ENCODE measurements at places on chromosomes 1 and 21. TPM values are rescaled to one million over a fixed set of nuclear protein-coding genes. Genes with fewer than 3 reads are reported as not detected.

- no peak overlapping the region for H3K27ac ChIP-seq
- H3K36me3 ChIP-seq: no peaks in the 10 kb centered on the region
Measured at GRCh38 chr1:76035053-76035452, 39.5 kb upstream of the ST6GALNAC3 start.

GRCh38 chr1:230972855-230973271 is 5.8 kb downstream of the TTC13 start:
- H3K27ac ChIP-seq: no peak overlapping the region
- peaks cover 3% of the 10 kb centered on the region for H3K4me1 ChIP-seq
- DNase-seq: no peak
- peaks cover 5% of the 10 kb centered on the region for H3K36me3 ChIP-seq
- H3K27me3 ChIP-seq: no peaks in the 10 kb centered on the region

DNA sequence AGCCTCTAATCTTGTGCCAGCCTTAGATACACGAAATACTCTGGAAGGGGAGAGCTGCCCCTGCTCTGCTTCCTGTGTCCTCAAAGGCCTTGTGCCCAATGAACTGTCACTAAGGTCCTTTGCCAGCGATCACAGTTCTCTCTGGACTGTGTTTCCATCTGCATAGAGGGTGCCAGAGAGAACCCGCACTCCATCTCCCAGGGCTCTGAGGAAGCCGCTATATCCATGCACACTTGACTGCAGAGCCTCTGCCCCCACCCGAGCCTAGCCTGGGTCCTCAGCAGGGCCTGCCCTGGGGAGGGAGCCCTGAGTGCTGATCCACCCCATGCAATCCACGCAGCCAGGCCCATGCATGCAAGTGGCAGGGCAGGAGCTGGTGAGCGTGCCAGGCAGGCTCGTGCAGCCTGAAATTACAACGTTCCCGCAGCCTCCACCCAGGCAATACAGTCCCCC is 30.6 kb upstream of the KIF21B start:
- no peak overlapping the region for H3K27ac ChIP-seq
- H3K4me3 ChIP-seq: no peak overlapping the region
- no peaks in the 10 kb centered on the region for H3K27me3 ChIP-seq
- no peaks in the 10 kb centered on the region for H3K36me3 ChIP-seq

GRCh38 chr1:204583909-204584632 is 67.9 kb downstream of the MDM4 start:
- DNase-seq: no peak
- H3K27me3 ChIP-seq: no peaks in the 10 kb centered on the region
- no peak overlapping the region for H3K4me3 ChIP-seq
- no peaks in the 10 kb centered on the region for H3K36me3 ChIP-seq

Gene DESI2
- 29.8 TPM for total RNA-seq

GRCh38 chr1:10692401-10693021 is 103.9 kb downstream of the CASZ1 start:
- peak overlapping the region; percentile 92 for H3K27ac ChIP-seq
- peaks cover 3% of the 10 kb centered on the region for H3K36me3 ChIP-seq
- H3K27me3 ChIP-seq: no peaks in the 10 kb centered on the region
- H3K4me3 ChIP-seq: peak overlapping the region; percentile 83
- DNase-seq: no peak
- peaks cover 85% of the 10 kb centered on the region for H3K4me1 ChIP-seq

GRCh38 chr1:61904354-61904753 is 162.1 kb downstream of the PATJ start:
- no peak overlapping the region for H3K27ac ChIP-seq
- H3K27me3 ChIP-seq: no peaks in the 10 kb centered on the region
- H3K4me1 ChIP-seq: no peaks in the 10 kb centered on the region
- no peak overlapping the region for H3K4me3 ChIP-seq
- peaks cover 23% of the 10 kb centered on the region for H3K36me3 ChIP-seq
- no peak for DNase-seq

DNA sequence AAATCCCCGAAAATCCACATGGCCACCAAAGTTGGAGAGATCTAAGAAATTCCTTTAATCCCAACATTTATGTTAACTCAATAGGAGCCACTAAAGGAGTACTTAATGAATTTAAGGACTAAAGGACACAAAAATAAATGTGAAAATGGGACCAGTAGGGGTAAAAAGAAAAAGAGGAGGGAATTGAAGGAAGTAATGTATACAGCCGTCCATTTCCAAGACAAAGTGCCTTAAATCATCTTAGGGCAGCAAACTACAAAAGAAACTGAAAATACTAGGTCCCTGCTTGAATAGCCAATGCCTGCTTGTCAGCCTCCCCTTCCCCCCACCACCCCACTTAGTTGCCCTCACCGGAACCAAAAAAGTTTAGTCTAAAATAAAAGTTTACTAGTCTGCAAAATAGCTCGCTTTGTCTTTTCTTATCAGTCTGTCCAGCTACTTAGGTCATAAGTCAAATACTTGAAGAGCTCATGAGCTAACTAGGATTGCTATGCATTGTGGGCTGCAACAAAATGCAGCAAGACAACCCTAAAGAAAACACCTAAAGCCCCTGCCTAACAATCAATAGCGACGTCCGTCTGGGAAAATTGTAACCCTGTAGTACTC is 66.3 kb upstream of the TLR5 start:
- H3K4me1 ChIP-seq: no peaks in the 10 kb centered on the region
- no peak overlapping the region for H3K27ac ChIP-seq
- H3K36me3 ChIP-seq: no peaks in the 10 kb centered on the region

Gene C1orf105
- total RNA-seq: 1.5 TPM

GRCh38 chr1:222049176-222049575 is 307.3 kb upstream of the DUSP10 start:
- H3K27ac ChIP-seq: no peak overlapping the region
- H3K36me3 ChIP-seq: no peaks in the 10 kb centered on the region
- no peaks in the 10 kb centered on the region for H3K27me3 ChIP-seq
- DNase-seq: no peak
- H3K4me1 ChIP-seq: no peaks in the 10 kb centered on the region

- no peaks in the 10 kb centered on the region for H3K36me3 ChIP-seq
- H3K4me1 ChIP-seq: peaks cover 11% of the 10 kb centered on the region
- H3K27ac ChIP-seq: no peak overlapping the region
- DNase-seq: no peak
- no peak overlapping the region for H3K4me3 ChIP-seq
Measured at GRCh38 chr1:171912509-171913175, 71.3 kb downstream of the DNM3 start.

GRCh38 chr1:221511797-221512196 is 230.1 kb downstream of the DUSP10 start:
- H3K4me1 ChIP-seq: peaks cover 5% of the 10 kb centered on the region
- no peaks in the 10 kb centered on the region for H3K36me3 ChIP-seq
- no peak overlapping the region for H3K27ac ChIP-seq
- no peak for DNase-seq
- H3K27me3 ChIP-seq: no peaks in the 10 kb centered on the region
- no peak overlapping the region for H3K4me3 ChIP-seq

Gene STPG1
- total RNA-seq: 7.2 TPM

GRCh38 chr1:207115269-207115668 is 11.2 kb downstream of the C4BPA start:
- H3K4me3 ChIP-seq: no peak overlapping the region
- DNase-seq: no peak
- H3K27ac ChIP-seq: no peak overlapping the region
- H3K27me3 ChIP-seq: no peaks in the 10 kb centered on the region
- H3K36me3 ChIP-seq: no peaks in the 10 kb centered on the region
- no peaks in the 10 kb centered on the region for H3K4me1 ChIP-seq

DNA sequence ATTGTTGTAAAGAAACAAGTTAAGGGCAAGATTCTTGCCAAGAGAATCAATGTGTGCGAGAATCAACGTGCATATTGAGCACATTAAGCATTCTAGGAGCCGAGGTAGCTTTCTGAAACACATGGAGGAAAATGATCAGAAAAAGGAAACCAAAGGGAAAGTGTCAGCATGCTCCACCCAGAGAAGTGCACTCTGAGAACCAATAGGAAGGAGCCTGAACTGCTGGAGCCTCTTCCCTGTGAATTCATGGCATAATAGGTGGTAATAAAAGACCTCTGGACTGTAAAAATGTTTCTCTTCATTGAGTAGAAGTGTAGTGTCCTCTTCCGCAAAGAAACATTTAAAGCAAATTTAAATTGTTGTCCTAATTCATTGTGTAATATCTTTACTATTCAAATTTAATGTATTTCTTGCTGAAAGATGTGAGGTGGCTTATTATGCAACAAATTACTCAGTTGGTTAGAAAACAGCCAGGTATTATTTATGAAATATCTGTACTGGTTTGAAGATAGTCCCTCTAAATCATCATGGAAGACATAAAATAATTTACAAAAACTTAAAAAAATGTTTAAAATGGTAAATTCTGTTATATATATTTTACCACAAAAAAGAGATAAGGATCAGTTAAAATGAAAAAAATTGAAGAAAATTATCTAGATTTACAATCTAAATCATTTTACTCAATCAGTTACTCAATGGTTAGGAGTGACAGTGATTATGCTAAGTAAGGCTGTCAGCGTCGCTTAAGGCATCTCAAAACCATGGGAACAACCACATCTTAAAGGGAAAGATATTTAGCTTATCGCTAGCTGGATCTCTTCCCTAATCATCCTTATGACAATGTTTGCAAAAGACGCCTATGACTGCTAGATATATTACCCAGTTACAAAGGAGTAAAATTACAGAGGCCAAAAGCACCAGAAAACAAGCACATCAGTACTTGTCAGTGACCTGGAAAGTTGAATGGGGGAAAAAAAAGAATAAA is 31.3 kb downstream of the NVL start:
- no peak for DNase-seq
- no peak overlapping the region for H3K27ac ChIP-seq
- no peak overlapping the region for H3K4me3 ChIP-seq
- no peaks in the 10 kb centered on the region for H3K4me1 ChIP-seq

DNA sequence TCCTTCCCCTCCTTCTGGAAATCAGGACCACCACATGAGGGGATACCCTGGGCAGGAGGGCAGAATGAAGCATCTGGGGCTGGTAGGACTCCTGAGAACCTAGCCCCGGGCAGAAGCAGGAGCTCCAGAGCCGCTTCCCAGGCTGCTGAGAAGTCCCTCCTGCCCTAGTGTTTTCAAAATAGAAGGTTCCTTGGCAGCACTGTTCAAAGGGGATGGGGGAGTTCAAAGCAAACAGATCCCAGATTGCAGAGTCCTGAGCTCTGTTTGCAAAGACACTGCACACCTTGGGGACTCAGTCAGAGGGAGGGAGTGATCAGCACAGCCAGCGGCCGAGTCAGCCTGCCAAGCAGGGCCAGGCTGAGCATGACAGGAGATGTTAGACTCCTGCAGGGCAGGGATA is 177.8 kb downstream of the PTPRU start:
- no peak for DNase-seq
- no peak overlapping the region for H3K27ac ChIP-seq
- H3K27me3 ChIP-seq: peaks cover 26% of the 10 kb centered on the region
- H3K36me3 ChIP-seq: no peaks in the 10 kb centered on the region

DNA sequence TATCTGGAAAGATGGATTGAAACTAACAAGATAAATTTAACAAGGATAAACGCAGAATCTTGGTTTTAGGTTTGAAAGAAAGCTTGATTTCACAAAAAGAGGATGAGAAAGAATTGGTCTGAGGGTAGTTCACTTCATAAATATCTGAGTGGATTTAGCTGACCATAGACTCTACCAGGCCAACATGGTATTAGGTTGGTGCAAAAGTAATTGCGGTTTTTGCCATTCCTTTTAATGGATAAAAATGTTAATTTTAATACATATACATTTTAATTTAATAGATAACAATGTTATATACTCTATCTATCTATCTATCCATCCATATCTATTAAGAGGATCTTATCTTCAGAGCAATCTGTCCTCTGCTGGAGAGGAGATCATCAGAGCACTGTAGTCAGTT is 70.2 kb upstream of the PLXNA2 start:
- H3K4me1 ChIP-seq: no peaks in the 10 kb centered on the region
- no peak overlapping the region for H3K4me3 ChIP-seq
- H3K27me3 ChIP-seq: peaks cover 21% of the 10 kb centered on the region
- no peaks in the 10 kb centered on the region for H3K36me3 ChIP-seq
- DNase-seq: no peak

DNA sequence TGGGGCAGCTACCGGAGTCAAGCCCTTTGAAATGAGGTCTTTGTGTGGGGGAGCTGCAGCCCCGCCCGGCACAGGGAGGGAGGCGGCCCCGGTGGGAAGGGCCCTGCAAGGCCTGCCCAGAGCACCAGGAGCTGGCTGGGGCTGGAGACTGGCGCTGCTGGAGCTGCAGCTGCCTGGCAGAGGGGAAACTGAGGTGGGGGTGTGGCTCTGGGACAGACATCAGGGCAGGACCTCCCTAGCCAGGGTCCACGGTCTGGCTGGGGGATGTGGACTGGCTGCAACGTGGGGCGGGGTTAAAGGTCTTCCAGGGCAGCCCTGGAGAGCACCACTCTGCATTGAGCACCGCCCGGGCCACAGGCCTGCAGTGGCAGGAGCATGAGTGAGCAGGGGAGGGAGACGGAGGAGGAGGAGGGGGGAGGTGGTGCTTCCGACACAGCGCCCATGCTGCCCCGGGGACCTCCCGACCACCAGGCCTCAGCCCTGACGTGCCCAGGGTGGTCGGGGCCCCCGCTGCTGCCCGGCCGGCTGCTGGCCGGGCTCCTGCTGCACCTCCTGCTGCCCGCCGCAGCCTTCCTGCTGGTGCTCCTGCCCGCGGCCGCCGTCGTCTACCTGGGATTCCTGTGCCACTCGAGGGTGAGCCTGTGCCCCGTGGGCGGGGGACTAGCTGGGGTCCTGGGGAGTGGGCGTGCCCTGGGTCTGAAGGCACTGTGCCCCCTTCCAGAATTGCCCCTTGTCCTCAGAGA is 4.8 kb upstream of the ANKRD65 start:
- H3K36me3 ChIP-seq: no peaks in the 10 kb centered on the region
- H3K4me1 ChIP-seq: peaks cover 44% of the 10 kb centered on the region
- peaks cover 14% of the 10 kb centered on the region for H3K27me3 ChIP-seq
- no peak for DNase-seq

Gene KCNC4
- 15.8 TPM for total RNA-seq

Gene KANK4
- total RNA-seq: 0.65 TPM

Gene LCE2A
- total RNA-seq: 28.2 TPM

Gene FCGR3B
- total RNA-seq: 1.5 TPM

Gene ATAD3C
- 2.0 TPM for total RNA-seq

DNA sequence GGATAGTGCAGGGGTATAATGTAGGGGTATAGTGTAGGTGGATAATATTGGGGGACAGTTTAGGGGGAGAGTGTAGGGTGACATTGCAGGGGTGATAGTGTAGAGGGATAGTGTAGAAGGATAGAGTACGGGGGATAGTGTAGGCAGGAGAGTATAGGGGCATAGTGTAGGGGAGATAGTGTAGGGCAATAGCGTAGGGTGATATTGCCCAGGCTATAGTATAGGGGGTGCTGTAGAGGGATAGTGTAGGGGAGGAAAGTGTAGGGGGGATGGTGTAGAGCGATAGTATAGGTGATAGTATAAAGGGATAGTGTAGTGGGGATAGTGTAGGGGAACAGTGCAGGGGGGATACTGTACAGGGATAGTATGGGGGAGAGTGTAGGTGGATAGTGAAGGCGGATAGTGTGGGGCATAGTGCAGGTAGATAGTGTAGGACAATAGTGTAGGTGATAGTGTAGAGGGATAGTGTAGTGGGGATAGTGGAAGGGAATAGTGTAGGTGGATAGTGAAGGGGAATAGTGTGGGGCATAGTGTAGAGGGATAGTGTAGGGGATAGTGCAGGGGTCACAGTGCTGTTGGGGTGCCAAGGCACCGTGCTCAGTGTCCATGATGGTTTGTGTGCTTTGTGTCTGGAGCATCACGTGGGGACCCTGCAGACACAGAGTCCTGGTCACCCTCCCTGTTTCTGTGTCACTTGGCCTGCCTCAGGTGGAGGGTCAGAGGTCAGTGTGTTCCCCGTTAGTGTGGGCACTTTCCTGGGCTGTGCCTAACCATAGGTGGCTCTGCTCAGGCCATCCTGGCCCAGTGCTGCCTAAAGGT is 10.5 kb upstream of the ARF1 start:
- H3K36me3 ChIP-seq: no peaks in the 10 kb centered on the region
- H3K4me1 ChIP-seq: no peaks in the 10 kb centered on the region
- no peak overlapping the region for H3K4me3 ChIP-seq
- peaks cover 17% of the 10 kb centered on the region for H3K27me3 ChIP-seq

Data from suprapubic skin (tissue), 4 donors.